ENCODE measurements at places on chromosomes 4 and X. TPM values are rescaled to one million over a fixed set of nuclear protein-coding genes. Genes with fewer than 3 reads are reported as not detected.

DNA sequence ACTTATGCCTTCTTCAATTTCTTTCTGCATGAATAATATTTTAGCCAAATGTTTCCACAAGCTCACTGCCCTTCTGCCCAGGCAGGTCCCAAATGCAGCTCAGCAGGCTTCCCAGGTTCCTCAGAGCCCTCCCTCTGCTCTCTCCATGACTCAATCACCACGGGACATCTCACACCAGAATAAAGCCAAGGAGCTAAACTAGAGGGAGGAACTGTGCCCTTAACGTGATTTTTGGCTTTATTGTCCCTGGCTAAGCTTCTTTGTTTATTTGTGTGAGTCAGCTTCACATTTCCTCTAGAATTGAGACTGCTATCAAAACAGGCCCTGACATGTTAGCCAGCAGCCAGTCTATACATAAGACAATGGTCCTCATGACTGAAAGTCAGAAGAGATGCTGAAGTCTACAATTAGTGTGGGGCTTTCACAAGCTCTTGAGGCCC lies 186.4 kb upstream of the GALNT7 start:
- DNase-seq, result no peak

- no peak for DNase-seq
Measured at GRCh38 chr4:152234571-152234970, 301.3 kb downstream of the FBXW7 start.

- no peak for DNase-seq
Measured at GRCh38 chr4:13313856-13314255, 170.3 kb downstream of the RAB28 start.

- DNase-seq, result peak; percentile 58
Measured at GRCh38 chr4:25937801-25938200, 23.8 kb downstream of the SMIM20 start.

GRCh38 chr4:57048590-57049304 lies 61.4 kb downstream of the IGFBP7 start:
- DNase-seq, result no peak

DNA sequence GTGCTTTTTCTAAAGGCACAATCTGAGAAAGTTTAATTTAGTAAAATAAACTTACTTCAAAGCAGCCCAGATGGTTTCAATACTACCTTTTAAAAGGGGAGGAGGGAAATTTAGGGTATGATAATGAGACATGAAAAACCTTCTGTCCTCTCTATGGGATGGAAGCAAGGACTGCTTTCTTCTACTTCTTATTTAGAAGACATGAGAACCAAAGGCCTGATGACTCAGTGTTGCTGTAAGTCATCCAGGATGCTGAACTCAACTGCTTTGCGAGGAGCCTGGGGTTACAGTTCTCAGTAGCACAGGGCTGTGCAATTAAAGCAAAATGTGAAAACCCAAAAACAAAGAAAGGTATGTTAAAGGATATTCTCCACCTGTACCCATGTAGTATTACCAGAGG lies 140.8 kb upstream of the EDNRA start:
- peak; percentile 37 for DNase-seq

DNA sequence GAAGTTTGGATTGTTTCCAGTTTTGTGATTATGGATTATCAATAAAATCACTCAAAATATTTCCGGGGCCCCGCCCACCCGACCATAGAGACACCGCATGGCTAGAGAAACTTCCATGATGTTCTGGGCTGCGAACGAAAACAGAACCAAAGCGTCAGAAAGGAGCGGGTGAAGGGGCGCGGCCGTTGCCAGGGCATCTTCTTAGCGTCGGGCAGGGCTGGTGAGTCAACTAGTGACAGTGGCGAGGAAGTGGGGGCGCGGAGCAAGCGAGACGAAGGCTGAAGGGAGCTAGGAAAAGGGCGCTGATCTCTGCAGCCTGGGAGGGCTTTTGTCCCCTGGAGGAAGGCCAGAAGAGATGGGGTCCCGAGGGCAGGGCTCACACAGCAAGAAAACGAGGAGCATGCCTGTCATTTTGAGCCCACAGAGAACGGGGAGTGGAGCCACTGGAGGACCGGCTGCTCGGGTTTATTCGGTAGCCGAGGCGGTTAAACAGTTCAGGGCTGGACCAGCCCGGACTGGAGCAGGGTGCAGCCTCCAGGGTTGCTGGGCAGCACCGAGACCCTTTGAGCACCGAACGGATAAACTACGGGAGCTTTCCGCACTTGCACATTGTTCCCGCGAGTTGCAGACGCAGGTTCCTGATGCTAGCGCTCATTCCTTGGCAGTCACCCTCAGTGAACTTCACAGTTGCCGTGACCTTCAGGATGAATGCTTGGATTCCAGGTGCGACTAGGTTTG lies 298.1 kb upstream of the TRPC5 start:
- DNase-seq, result no peak

DNA sequence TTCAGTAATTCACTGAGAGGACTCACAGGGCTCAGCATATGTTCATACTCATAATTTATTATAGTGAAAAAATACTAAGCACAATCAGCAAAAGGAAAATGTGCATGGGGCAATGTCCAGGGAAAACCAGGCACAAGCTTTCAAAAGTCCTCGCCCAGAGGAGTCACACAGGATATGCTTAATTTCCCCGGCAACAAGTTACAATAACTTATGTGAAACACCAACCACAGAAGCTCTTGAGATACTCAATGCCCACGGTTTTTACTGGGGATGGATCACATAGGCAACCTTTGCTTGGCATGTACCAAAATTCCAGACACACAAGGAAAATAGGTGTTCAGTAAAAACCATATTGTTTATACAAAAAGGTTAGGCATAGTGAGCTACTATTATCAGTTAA lies 38.5 kb upstream of the STPG2 start:
- DNase-seq, result no peak

- DNase-seq, result no peak
Measured at GRCh38 chrX:87805829-87806490, 288.4 kb downstream of the KLHL4 start.

The CT45A3 gene
- total RNA-seq, result not detected

The FOXP3 gene
- not detected for total RNA-seq

The H2BW2 gene
- not detected for total RNA-seq

The USP17L29 gene
- not detected for total RNA-seq

The ETDB gene
- not detected for total RNA-seq

The NPY5R gene
- total RNA-seq, result 0.20 TPM

The STPG2 gene
- 0.59 TPM for total RNA-seq

Measured in skin of body (tissue), 3 donors.